ENCODE measurements at places on chromosomes 6 and 20. TPM values are rescaled to one million over a fixed set of nuclear protein-coding genes. Genes with fewer than 3 reads are reported as not detected.
A peak's percentile ranks its signal among the peaks of the same experiment; 100 is the strongest.

- H3K36me3 ChIP-seq: no peaks in the 10 kb centered on the region
- H3K27me3 ChIP-seq: no peaks in the 10 kb centered on the region
- H3K4me1 ChIP-seq: no peaks in the 10 kb centered on the region
- no peak overlapping the region for H3K4me3 ChIP-seq
Observed at GRCh38 chr6:84066536-84066935, 33.0 kb downstream of the MRAP2 start.

- peak overlapping the region; percentile 38 for H3K27ac ChIP-seq
- H3K27me3 ChIP-seq: 0 out of 2 replicates have a peak, but pooled peaks cover 2% of the 10 kb centered on the region
- H3K4me3 ChIP-seq: peak overlapping the region; percentile 63
Observed at GRCh38 chr20:36153736-36154699, 522 bp upstream of the EPB41L1 start.

GRCh38 chr20:1402149-1402548 lies 9.3 kb upstream of the FKBP1A start:
- H3K4me1 ChIP-seq: peaks cover 6% of the 10 kb centered on the region
- no peaks in the 10 kb centered on the region for H3K36me3 ChIP-seq
- no peak overlapping the region for H3K27ac ChIP-seq
- H3K4me3 ChIP-seq: no peak overlapping the region
- H3K27me3 ChIP-seq: no peaks in the 10 kb centered on the region

DNA sequence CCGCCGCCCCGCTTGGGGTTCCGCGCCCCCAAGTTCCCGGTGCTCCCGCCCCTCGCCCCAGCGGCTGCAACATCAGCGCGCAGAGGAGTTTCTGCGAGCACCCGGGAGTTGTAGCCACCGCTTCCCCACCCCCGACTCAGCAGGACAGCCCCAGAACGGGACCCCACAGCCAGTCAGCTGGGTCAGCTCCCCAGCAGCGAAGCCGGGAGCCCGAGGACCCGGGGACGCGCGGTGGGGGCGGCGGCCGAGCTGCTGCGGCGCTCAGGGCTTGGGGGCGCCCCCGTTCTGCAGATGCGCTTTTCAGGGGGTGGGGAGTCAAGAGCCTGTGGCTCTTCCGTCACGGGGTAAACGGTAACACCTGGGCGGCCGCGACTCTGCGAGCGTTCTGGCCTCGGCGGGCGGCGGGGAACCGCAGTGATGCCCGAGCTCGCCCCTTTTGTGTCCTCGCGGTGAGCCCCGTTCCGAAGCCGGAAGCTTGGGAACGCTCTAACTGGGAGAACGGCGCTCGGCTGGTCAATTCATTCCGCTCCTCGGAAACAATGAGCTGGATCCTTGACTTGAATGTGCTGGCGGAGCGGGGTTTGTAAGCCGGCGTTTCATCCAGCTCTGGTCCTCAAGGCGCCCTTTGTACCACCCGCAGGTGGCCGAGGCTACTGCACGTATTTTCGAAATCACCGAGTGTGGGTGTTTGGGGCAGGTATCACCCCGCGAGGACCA lies 774 bp downstream of the PLEKHG1 start:
- H3K36me3 ChIP-seq: no peaks in the 10 kb centered on the region
- no peak overlapping the region for H3K27ac ChIP-seq
- H3K4me1 ChIP-seq: no peaks in the 10 kb centered on the region

DNA sequence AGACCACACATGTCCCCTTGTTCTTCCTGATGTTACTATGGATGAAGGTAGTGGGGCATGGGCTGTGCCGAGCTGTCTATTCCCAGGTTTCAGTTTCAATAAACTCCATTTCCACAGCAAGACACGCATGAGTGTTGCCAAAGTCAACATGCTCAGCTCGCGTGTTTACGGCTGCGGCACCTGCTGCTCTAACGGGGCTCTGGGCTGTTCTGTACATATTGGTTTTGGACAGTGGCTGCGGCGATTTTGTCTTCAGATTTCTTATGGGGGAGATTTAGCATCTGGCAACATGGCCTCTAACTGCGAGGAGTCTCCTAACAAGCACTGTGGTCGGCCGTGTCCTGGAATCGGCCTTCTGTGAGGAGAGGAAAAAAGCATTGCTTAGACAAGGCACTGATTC lies 58.6 kb downstream of the TMEM242 start:
- H3K4me3 ChIP-seq: no peak overlapping the region
- no peak overlapping the region for H3K27ac ChIP-seq
- no peaks in the 10 kb centered on the region for H3K36me3 ChIP-seq
- H3K27me3 ChIP-seq: peaks cover 13% of the 10 kb centered on the region

GRCh38 chr6:131937703-131938631 lies 13.2 kb downstream of the CCN2 start:
- H3K4me1 ChIP-seq: peaks cover 8% of the 10 kb centered on the region
- DNase-seq: peak; percentile 88
- H3K27me3 ChIP-seq: no peaks in the 10 kb centered on the region
- H3K27ac ChIP-seq: peak overlapping the region; percentile 38

DNA sequence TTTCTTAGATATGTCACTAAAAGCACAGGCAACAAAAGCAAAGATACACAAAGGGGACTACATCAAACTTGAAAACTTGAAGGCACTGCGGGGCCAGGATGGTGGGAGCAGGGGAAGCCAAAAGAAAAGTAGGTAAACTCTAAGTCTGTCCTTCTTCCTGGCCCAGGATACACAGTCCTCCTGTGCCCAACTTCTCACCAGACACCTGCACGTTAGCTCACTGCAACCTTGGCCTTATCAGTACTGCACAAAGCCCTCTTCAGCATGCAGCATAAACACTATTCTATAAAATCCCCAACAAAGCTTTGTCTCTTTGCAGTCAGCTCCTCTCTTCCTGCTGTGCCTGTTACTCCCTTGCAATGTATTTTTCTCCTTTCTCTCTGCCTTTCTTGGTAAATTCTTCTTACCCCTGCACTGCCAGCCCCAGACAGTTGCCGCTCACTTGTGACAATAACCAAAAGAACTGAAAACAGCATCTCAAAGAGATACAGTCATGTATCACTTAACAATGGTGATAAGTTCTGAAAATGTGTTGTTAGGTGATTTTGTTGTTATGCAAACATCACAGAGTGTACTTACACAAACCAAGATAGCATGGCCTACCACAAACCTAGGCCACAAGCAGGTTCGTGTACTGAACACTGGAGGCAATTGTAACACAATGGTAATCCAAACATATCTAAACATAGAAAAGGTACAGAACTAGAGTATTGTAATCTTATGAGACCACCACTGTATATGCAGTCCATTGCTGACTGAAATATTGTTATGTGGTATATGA lies 51.2 kb downstream of the NINL start:
- H3K4me3 ChIP-seq: no peak overlapping the region
- no peak overlapping the region for H3K27ac ChIP-seq
- no peaks in the 10 kb centered on the region for H3K4me1 ChIP-seq
- no peak for DNase-seq
- H3K27me3 ChIP-seq: no peaks in the 10 kb centered on the region

GRCh38 chr6:30396833-30397479 lies 52.0 kb downstream of the RPP21 start:
- H3K4me3 ChIP-seq: no peak overlapping the region
- no peaks in the 10 kb centered on the region for H3K4me1 ChIP-seq
- DNase-seq: peak; percentile 47
- no peak overlapping the region for H3K27ac ChIP-seq
- H3K27me3 ChIP-seq: peaks cover 18% of the 10 kb centered on the region

GRCh38 chr6:108609276-108609769 lies 48.6 kb downstream of the FOXO3 start:
- H3K27me3 ChIP-seq: no peaks in the 10 kb centered on the region
- DNase-seq: peak; percentile 83
- H3K4me1 ChIP-seq: peaks cover 10% of the 10 kb centered on the region
- no peak overlapping the region for H3K27ac ChIP-seq
- H3K36me3 ChIP-seq: no peaks in the 10 kb centered on the region
- H3K4me3 ChIP-seq: no peak overlapping the region

GRCh38 chr6:119466226-119466625 lies 116.7 kb upstream of the MAN1A1 start:
- no peak for DNase-seq
- H3K36me3 ChIP-seq: no peaks in the 10 kb centered on the region

DNA sequence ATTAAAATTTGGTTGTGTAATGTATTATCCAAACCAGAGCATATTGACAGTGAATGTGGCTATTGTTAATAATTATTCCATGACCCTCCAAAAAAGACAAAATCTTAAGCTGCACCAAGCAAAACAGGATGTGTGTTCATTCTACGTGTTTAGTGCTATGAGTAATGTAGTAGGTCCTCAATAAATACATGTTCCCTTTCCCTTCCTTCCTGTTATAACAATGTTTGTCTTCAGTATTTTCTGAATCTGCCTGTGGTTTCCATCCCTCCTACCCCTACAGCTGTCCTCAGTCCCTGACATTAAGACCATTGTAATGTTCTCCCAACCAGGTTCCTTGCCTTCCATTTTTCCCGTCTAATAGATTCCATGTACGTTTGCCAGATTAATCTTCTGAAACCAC lies 163.8 kb downstream of the AIG1 start:
- no peak overlapping the region for H3K27ac ChIP-seq
- H3K36me3 ChIP-seq: no peaks in the 10 kb centered on the region
- DNase-seq: no peak
- no peaks in the 10 kb centered on the region for H3K4me1 ChIP-seq
- H3K4me3 ChIP-seq: no peak overlapping the region
- H3K27me3 ChIP-seq: no peaks in the 10 kb centered on the region

DNA sequence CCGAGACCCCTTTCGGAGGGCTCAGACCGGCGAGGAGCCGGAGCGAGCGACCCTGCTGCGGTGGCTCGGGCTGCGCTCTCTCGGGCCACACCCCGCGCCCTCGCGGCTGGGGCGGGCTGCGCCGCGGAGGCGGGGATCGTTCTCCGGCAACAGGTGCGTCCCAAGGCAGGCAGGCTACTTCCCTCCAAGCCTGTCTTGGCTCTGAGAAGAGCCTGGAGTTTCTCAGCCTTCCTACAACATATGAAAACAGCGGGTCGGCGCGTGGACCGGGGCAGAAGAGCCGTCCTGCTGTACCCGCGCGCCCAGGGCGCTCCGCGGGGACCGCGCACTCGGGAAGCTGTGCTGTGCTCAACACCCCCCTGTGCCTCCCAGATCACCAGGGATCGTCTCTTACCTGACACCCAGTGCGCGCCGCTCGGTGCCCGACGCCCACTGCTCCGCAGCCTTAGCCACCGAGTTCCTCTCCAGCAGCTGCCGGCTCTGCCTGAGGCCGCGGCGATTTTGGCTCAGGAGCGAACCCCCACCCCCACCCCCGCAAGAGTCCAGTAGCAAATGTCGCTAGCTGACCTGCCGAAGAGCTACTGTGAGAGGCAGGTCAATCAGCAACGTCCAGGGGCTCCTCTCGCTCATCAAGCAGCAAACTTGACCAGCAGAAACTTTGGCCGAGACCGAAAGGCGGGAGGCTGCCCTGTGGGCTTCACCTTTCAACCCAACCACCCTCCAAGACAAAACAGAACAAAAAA lies 3.7 kb upstream of the OLIG3 start:
- peaks cover 64% of the 10 kb centered on the region for H3K27me3 ChIP-seq
- H3K36me3 ChIP-seq: no peaks in the 10 kb centered on the region
- no peak overlapping the region for H3K4me3 ChIP-seq
- no peak for DNase-seq
- no peaks in the 10 kb centered on the region for H3K4me1 ChIP-seq

GRCh38 chr6:143441680-143442545 lies 8.6 kb downstream of the ADAT2 start:
- peaks cover 5% of the 10 kb centered on the region for H3K4me1 ChIP-seq
- peaks cover 6% of the 10 kb centered on the region for H3K36me3 ChIP-seq
- H3K4me3 ChIP-seq: no peak overlapping the region
- no peak overlapping the region for H3K27ac ChIP-seq

DNA sequence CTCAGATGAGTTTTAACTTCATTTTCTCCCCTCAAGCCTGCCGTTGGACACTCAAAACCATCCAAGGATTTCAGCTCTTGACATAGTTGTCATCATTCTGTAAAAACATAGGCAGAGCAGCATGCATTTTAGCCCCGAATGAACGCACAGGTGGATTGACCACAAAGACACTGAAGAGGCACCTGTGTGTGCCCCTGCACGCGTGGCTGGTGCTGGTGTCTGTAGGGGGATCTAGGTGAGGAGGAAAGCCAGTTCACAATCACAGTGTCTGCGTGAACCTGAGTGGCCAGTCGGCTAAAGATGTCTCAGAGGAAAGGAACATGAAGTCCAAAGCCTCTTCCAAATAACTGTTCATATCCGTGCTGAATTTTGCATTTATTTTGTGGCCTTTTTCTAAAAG lies 309.2 kb downstream of the QKI start:
- no peak for DNase-seq
- H3K4me3 ChIP-seq: no peak overlapping the region
- H3K4me1 ChIP-seq: no peaks in the 10 kb centered on the region
- no peaks in the 10 kb centered on the region for H3K36me3 ChIP-seq

- no peaks in the 10 kb centered on the region for H3K36me3 ChIP-seq
- H3K4me3 ChIP-seq: no peak overlapping the region
- no peak for DNase-seq
- no peak overlapping the region for H3K27ac ChIP-seq
- no peaks in the 10 kb centered on the region for H3K4me1 ChIP-seq
- H3K27me3 ChIP-seq: no peaks in the 10 kb centered on the region
Observed at GRCh38 chr6:168310945-168311344, 8.6 kb downstream of the DACT2 start.

DNA sequence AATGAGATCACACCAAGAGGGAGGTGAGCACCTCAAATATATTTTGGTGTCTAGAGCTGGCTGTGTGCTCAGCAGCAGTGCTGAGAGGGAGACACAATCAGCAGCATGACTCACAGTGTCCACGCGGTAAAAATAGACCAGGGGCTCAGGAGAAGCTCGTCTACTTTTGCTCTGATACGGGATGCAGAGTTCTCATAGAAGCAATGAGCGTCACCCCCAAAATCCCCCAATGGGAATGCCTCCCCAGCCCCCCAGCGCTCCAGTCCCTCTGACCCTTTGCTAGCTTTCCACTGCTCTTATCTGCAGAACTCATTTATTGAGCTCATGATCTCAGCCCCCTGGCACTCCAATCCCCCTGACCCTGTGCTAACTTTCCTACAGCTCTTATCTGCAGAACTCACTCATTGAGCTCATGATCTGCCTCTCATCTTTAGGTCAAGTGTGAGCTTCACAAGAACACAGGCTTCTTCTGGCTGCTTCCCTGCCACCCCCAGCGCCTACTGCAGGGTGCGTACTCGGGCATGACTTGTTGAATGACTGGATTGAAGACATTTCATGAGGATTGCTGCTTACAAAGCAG lies 34.0 kb downstream of the SYNDIG1 start:
- no peaks in the 10 kb centered on the region for H3K27me3 ChIP-seq
- no peak overlapping the region for H3K27ac ChIP-seq
- H3K4me1 ChIP-seq: no peaks in the 10 kb centered on the region
- H3K4me3 ChIP-seq: no peak overlapping the region

GRCh38 chr20:2463616-2464365 lies 6.8 kb downstream of the SNRPB start:
- peaks cover 3% of the 10 kb centered on the region for H3K4me1 ChIP-seq
- DNase-seq: no peak
- H3K27me3 ChIP-seq: no peaks in the 10 kb centered on the region
- no peak overlapping the region for H3K4me3 ChIP-seq
- H3K27ac ChIP-seq: no peak overlapping the region

GRCh38 chr20:33883164-33883563 lies 72.0 kb downstream of the CHMP4B start:
- no peak overlapping the region for H3K27ac ChIP-seq
- DNase-seq: no peak
- no peak overlapping the region for H3K4me3 ChIP-seq
- H3K36me3 ChIP-seq: no peaks in the 10 kb centered on the region
- no peaks in the 10 kb centered on the region for H3K27me3 ChIP-seq

GRCh38 chr6:125784365-125784764 lies 6.4 kb upstream of the NCOA7 start:
- no peaks in the 10 kb centered on the region for H3K4me1 ChIP-seq
- H3K27me3 ChIP-seq: no peaks in the 10 kb centered on the region
- H3K36me3 ChIP-seq: no peaks in the 10 kb centered on the region

IL20RA gene
- total RNA-seq: not detected

DYNLRB1 gene
- 82.4 TPM for total RNA-seq

DCDC2 gene
- total RNA-seq: not detected

CDC40 gene
- total RNA-seq: 16.8 TPM

SRF gene
- total RNA-seq: 20.6 TPM

ARMH2 gene
- total RNA-seq: not detected

EIF6 gene
- total RNA-seq: 215 TPM

TRAPPC3L gene
- total RNA-seq: not detected

CRIP3 gene
- not detected for total RNA-seq

AGER gene
- 0.28 TPM for total RNA-seq

Data from IMR-90 (cell line).